ENCODE measurements at places on chromosomes 16 and 17.

DNA sequence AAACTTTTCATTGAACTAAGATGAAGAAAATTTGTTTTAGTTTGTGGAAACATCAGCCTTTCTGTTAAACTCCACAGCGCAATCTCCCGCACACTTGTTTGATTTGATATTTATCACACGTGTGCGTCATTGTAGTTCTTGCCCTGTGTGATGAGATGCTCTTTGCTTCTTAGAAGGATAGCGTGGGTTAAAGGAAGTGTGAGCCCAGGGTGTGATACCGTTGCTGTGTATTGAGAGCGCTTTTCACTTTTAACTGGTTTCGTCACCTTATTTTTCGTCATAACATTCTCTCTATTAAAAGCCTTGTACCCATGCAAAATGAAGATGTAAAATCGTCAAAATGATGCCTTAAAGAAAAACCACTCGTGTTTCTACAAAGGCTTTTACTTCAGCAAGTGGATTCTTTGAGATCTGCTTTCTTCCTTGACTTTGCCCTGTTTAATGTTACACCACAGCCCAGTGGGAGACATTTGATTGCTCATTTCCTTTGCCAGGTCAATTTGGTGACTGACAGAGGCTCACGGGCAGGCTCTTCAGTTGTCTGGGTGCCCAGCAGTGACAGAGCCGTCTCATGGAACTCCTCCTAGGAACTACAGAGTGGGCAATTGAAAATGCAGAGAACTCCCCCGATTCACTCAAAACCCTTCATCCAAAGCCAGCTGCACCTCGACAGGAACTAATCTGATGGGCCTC is 61.1 kb downstream of the RPA1 start:
- DNase-seq = no peak

DNA sequence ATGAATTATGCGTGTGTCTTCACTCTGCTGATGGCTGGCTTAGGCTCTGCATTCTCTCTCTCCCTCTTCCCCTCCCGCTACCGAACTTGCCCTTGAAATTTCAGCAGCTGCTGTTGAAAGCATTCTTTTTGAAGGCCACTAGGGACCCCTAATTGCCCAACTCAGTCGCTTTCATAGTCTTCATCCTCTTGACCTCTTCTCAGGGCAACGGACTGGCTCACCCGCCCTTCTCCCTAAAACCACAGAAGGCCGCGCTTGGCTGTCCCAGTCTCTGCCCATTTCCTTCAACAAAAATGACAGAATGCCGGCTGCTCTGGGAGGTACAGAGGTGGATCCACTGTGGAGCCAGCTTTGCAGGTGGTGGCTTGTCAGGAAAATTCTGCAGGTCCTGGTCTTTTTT is 21.0 kb upstream of the FMNL1 start:
- DNase-seq = no peak

DNA sequence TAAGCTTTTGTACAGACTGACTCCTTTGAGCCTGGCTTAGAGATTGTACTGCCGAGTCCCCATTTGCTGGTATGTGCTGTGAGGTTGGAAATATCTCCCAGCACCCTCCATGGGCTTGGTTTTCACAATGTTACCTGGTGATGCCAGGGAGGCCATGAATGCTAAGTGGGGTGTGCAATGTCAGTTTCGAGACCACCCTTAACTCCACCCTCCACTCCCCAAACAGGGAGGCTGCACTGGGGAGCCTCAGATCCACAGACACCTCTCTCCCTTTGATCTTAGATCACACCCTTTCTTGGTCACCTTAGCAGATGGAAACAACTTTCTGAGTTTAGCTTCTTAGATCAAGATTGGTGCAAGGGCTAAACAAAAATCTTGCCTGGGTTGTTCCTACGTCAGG is 28.6 kb upstream of the PIK3R6 start:
- no peak for DNase-seq

DNA sequence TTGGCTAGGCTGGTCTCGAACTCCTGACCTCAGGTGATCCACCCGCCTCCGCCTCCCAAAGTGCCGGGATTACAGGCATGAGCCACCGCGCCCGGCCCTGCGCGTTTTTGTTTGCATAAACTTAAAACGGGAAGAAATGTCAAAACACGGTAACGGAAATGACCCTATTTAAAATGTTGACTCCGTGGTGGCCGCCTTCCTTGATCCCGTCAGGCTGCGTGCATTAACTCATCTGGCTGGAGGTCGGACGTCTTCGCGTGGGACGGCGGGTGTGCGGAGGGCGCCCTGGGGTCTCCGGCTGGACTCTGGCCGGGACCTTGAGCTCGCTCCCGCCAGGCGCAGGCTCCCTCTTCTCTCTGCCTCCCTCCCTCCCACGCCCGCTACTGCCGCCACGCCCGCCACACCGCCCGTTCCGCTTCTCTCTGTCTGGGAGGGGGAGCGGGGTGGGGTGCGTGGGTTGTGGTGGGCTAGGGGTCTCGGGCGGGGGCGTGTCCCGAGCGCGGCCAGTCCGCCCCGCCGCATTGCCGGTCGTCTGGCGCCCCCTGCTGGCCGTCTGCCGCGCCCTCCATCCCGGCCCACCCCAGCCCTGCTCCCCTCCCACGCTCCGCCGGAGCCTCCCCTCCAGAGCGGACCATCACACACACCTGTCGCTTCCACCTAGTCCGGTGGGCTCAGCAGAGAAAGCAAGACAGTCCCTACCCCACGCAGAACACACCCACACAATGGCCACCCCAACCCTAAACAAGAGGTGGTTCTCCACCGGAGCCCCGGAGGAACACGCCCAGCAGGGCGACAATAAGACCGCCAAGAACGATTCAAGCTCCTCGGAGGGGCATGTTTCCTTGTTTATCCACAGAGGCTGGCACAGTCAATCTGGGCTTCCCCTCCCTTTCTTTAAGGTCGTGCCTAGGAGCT is 1.2 kb upstream of the CCDC42 start:
- peak; percentile 70 for DNase-seq

- DNase-seq = no peak
Measured at GRCh38 chr16:89197033-89197632, 3.2 kb downstream of the SLC22A31 start.

DNA sequence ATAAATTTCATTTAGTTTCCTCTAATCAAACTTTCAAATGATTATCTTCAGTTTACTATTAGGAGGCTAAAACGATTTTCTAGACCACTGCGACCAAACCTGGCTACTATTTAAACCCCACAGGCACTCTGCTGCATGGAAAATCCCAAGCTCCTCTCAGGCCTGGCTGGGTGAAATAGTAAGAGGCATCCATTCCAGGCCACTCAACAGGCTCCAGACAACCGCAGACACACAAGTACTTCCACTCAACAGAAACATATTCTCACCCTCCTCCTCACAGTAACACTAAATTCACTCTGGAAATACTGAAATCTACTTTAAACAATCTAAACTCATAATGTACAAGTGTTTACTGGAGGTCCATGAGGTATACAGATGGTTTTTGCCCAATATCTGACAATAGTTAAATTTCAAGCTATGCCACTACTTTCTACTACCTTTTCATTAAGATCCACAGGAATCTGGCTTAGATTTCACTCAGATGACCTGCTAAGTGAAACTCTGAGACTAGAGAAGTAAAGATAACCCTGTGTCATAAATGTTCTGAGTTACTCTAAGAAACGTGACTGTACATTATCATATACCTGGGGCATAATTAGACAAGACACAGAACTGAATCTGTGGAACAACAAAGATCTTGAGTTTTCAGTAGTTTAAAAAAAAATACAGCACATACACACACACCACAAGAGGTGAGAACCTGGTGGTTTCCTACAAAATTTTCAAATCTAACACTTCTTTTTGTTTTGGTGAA is 10.4 kb downstream of the VPS53 start:
- DNase-seq = no peak

DNA sequence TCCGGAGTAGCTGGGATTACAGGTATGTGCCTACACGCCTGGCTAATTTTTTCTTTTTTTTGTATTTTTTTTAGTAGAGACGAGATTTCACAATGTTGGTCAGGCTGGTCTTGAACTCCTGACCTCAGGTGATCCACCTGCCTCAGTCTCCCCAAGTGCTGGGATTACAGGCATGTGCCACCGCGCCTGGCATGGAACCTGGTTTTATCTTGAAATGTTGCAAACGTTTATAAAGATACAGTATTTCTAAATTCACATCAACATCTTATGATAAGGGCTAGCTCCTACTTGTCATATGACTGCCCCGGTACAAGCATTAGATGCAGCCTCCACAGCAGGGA is 1.5 kb upstream of the IST1 start:
- DNase-seq = no peak

- DNase-seq = no peak
Measured at GRCh38 chr17:79988185-79988971, 47.3 kb downstream of the TBC1D16 start.

DNA sequence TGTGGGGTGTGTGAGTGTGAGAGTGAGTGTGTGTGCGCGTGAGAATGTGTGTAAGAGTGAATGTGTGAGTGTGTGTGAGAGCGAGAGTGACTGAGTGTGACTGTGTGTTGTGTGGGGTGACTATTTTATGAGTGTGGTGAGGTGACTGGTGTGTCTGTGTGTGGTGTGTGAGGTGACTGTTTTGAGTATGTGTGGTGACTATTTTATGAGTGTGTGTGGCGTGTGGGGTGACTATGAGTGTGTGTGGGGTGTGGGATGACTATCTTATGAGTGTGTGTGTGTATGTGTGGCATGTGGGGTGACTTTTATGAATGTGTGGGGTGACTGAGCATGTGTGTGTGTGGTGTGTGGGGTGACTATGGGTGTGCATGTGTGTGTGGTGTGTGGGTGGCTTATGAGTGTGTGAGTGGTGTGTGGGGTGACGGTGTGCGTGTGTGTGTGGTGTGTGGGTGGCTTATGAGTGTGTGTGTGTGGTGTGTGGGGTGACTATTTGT is 152.9 kb upstream of the PLCG2 start:
- no peak for DNase-seq

- DNase-seq = no peak
Measured at GRCh38 chr17:45271603-45272002, 9.7 kb upstream of the SPATA32 start.

DNA sequence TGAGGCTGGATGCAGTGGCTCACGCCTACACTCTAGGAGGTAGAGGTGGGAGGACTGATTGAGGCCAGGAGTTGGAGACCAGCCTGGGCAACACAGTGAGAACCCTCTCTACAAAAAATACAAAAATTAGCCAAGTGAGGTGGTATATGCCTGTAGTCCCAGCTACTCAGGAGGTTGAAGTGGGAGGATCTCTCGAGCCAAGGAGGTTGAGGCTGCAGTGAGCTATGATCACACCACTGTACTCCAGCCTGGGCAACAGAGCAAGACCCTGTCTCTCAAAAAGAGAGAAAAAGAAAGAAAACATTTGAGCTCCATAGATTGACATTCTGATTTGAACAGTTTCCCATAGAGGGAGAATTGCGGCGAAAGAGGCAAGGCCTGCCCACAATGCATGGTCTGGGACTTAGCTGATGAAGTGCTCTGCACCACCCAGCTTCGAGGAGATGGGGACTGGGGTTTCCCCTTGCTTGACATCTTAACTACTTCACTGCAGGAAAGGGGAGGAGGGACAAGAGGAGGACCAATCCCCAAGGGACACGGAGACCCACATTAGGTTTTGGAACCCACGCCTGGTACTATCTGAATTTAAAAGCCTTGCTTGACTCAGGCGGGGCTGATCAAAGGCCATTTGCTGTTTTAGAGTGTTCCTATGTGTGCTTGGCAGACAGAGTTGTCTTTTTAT is 21.7 kb downstream of the MSI2 start:
- DNase-seq = no peak

GRCh38 chr16:12238598-12238997 is 262.1 kb downstream of the SNX29 start:
- no peak for DNase-seq

GRCh38 chr17:50312308-50312707 is 33.6 kb upstream of the XYLT2 start:
- no peak for DNase-seq

- no peak for DNase-seq
Measured at GRCh38 chr17:81034168-81034777, 678 bp upstream of the BAIAP2 start.

DNA sequence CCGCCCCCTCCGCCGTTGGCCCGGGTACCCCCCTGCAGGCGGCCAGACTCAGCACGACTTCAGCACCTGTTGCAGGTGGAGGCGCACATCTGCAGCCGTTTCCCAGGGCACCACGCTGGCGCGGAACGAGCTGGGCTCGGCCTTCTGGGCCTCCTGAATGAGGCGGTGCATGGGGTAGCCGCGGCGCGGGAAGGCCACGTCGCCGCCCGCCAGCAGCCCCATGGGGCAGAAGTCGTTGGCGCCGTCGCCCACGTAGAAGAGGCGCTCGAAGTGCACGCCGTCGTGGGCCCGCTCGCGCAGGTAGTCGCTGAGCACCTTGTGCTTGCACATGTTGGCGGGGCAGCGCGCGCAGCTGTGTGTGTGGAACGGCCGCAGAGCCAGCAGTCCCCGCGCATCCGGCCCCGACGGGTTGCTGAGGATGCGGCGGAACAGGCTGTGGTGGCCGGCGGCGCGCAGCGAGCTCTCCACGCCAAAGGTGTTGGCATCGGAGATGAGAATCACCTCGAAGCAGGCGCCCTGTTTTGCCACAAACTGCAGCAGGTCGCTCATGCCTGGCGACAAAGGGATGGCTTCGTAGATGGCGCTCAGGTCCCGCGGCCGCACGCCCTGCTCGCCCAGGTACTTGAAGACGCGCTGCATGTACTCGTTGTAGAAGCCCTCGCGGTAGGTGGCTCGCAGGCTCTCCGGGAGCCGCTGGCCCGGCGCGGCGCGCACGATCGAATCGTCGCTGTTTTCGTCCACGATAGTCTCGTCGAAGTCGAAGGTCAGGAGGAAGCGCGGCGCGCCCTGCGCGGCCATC is 6.2 kb downstream of the PHOSPHO1 start:
- DNase-seq = peak; percentile 41

DNA sequence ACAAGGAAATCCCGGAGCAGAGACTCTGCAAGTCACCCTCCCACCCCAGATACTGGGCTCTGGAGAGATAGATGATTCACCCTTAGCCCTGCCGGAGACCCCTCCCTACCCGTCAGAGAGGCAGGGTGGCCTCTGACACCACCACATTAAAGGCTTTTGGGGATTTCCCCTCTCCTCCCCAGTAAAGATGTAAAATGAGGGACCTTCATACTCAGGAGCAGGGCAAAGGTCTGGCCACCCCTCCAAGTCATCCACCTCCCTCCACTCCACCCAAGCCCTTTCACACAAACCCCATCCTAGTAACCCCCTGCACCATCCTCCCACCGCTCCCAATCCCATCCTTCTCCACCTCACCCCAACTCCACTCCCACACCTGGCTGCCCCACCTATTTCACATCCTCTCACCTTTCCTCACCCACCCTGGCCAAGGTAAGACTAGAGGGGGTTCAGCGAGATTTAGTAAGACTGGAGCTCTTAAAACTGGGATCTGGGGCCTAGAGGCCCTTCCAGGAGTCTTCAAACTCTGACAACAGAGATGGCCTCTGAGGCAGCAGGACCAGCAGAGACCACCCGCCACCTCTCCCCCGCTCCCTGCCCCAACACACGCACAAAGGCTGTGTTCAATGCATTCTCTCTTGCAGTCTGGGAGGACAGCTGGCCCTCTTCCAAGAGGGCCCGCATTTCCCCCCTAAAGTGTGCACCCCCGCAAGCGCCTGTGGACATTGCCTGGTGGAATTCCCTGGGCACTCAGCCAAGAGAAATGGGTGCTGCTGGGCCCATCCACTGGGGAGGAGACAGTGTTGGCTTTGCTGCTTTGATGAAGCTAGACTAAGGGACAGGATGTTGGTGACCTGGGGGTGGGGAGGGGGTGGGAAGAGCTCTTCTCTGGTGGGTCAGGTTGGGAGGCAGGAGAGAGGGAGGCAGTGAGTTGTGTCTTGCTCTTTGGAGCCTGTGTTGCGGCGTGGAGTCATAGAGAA is 1.1 kb downstream of the ABAT start:
- no peak for DNase-seq

GRCh38 chr16:81136390-81137335 is 40.5 kb upstream of the GCSH start:
- no peak for DNase-seq

GRCh38 chr17:73007407-73007806 is 85.1 kb downstream of the SLC39A11 start:
- no peak for DNase-seq

All from stimulated activated naive CD4-positive, alpha-beta T cell (primary cell).